ENCODE measurements at places on chromosomes 11 and 22. TPM values are rescaled to one million over a fixed set of nuclear protein-coding genes. Genes with fewer than 3 reads are reported as not detected.

LRRC55 gene
- not detected for total RNA-seq

TRIM6 gene
- 9.5 TPM for total RNA-seq

DNA sequence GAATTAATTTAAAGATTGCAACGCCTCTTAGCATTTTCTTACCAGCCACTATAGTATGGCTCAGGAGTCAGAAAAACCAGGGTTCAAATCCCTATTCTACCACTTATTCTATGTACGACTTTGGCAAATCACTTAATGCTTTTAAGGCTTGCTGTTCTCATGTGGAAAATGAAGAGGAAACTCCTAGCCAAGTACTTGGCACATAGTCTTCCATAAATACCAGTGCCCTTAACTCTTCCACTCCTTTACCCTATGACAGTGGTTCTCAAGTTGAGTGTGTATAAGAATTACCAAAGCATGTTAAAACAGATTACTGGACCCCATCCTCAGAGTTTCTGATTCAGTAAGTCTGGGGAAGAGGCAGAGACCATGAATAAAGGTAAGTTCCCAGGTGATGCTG, 107.6 kb downstream of the RBFOX2 start:
- DNase-seq, result no peak
- H3K4me3 ChIP-seq, result no peak overlapping the region
- H3K27ac ChIP-seq, result peak overlapping the region; percentile 19

DNA sequence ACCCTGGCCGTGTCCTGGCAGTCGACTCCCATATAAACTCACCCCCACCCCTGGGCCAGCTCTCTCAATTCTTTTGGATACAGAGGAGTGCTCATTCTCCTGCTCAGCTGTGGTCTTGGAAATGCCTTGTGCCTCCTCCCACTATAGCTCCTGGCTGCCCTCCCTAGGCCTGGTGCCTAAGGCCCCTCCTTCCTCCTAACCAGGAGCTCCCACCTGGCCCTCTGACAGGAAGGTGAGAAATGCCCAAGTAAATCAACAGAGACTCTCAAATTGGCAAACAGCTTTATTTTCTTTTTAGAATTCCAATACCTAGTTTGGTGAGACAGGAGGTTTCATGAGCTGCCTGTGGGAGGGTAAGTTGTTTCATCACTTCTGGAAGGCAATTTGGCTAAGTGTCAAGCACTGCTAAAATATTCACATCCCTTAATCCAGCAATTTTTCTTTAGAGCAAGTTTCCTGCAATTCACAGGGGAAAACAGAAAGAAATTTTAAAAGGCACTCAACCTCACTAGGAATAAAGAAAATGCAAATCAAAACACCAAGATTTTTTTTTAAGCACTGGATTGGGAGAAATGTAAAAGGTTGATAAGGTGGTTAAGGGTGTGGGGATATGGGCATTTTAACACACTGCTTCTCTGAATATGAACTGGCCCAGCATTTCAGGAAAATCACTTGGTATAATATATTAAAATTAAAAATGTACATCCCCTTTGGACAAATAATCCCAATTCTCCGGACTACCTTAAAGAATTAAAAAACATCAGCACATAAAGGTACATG, 209.7 kb upstream of the ARHGAP20 start:
- no peaks in the 10 kb centered on the region for H3K36me3 ChIP-seq
- H3K27me3 ChIP-seq, result no peaks in the 10 kb centered on the region
- H3K4me1 ChIP-seq, result peaks cover 25% of the 10 kb centered on the region
- peak; percentile 93 for DNase-seq
- H3K4me3 ChIP-seq, result no peak overlapping the region

PATE4 gene
- not detected for total RNA-seq

DNA sequence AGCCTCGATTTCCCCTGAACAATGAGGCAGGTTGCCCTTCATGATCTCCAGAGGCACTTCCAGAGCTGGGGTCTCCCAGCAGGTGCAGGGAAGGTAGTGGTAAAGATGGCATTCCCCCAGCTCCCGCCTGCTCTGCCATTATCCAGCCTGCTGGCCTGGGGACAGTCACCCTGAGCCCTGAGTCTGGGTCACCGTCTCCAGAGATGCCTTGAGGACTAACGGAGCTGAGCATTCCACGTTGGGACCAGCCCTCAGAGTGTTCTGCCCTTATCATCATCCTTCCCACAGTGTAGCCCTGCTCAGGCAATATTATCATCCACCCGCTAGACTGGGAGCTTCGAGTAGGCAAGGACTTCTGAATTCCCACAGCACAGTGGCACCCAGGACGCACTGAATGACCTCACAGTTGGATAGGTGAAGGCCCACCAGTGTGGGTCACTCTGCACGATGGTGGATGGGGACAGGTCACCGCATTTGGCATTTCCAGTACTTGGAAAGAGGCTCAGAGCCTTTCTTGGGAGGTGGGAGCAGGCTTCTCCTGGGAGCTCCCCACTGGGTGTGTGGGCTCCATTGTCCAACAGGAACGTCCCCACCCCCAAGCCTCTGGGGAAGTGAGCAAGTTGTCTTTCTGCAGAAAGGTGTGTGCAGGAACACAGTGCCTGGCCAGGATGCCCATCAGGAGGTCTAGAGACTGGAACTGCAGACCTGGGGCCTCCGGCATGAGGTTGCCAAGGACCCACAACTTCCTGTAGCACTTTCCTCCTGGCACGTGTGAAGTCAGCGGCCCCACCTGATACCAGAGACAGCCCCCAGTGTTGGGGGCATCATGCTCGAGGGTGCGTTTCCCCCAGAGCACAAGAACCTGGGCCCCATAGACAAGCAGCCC, 51.4 kb upstream of the WNT7B start:
- no peaks in the 10 kb centered on the region for H3K27me3 ChIP-seq
- H3K4me1 ChIP-seq, result peaks cover 4% of the 10 kb centered on the region

ANKK1 gene
- total RNA-seq, result not detected

- H3K36me3 ChIP-seq, result no peaks in the 10 kb centered on the region
- H3K4me1 ChIP-seq, result no peaks in the 10 kb centered on the region
- no peaks in the 10 kb centered on the region for H3K27me3 ChIP-seq
- DNase-seq, result no peak
- H3K4me3 ChIP-seq, result no peak overlapping the region
These were observed 9.0 kb upstream of the RCN1 start for GRCh38 chr11:32081901-32082300.

Data from thyroid gland (tissue), 4 donors.